ENCODE measurements at places on chromosomes 16 and 17.

- no peak for DNase-seq
Observed at GRCh38 chr17:49472527-49472926, 22.6 kb upstream of the NGFR start.

GRCh38 chr17:44137891-44138709 lies 3.6 kb upstream of the HROB start:
- DNase-seq = peak; percentile 45

- DNase-seq = no peak
Observed at GRCh38 chr17:58488428-58488890, 251 bp upstream of the HSF5 start.

GRCh38 chr16:82358606-82359221 lies 188.7 kb upstream of the MPHOSPH6 start:
- DNase-seq = no peak

GRCh38 chr16:74296104-74296431 lies 546 bp upstream of the PSMD7 start:
- DNase-seq = no peak

DNA sequence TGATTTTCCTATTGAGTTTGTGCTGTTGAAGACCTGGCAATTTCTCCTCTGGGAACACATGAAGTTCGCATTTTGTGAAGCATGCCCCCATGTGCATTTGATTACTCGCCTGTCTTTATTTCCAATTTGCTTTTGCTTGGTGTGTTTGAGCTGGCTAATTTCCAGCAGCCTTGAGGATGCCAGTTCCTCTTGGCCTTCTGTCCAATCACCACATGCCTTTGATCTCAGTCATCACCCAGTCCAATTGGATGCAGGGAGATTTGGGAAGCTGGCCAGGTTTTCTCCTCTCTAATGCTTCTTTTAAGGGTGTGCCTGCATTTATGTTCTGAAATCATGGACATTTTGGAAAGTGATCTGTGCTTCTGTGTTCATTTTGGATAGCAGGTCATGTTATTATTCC lies 3.8 kb upstream of the TMEM100 start:
- no peak for DNase-seq

DNA sequence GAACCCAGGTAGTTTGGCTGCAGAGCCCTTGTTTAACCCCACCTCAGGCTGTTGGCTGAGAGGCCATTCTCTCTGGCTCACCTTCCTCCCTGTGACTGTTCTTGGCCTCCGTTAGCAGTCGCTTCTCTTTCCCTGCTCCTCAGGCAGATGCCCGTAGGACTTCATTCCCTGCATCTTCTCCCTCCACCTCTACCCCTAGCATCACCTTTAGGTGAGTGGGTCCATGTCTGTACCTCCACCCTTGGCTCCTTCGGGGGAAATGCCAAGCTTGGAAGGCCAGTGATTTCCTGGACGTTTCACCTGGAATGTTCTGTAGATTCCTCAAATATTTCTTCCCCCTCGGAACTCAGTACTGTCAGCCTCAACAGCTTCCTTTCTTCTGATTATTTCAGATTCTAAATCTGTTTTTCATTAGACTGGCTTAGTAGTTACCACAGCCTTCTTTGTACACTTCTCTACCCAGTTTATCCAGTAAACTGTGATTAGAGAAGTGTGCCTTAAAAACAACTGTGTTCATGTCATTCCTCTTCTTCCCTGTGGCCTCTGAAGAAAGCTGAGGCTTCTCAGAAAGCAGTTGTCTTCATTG lies 227.9 kb downstream of the MSI2 start:
- no peak for DNase-seq

DNA sequence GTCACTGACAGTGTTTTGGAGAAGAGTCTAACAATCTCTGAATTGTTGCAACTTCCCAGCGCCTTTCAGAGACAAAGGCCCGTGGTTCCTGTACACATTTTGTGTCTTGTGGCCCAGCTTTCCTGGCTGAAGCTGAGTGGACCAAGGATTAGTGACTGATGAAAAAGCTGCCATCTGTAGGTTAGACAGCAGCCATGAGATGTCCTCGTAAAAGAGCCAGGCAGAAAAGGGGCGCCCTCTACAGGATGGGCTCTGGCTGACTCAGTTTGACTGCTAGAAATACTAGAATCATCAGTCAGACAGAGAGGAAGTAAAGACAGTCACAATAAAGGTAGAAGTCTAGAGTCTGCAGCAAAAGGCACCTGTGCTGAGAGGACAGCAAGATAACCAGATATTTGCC lies 26.5 kb upstream of the NF1 start:
- no peak for DNase-seq

- DNase-seq = no peak
Observed at GRCh38 chr16:49675413-49675812, 180.5 kb downstream of the ZNF423 start.

GRCh38 chr17:34930283-34930682 lies 31.0 kb downstream of the CCT6B start:
- DNase-seq = no peak

DNA sequence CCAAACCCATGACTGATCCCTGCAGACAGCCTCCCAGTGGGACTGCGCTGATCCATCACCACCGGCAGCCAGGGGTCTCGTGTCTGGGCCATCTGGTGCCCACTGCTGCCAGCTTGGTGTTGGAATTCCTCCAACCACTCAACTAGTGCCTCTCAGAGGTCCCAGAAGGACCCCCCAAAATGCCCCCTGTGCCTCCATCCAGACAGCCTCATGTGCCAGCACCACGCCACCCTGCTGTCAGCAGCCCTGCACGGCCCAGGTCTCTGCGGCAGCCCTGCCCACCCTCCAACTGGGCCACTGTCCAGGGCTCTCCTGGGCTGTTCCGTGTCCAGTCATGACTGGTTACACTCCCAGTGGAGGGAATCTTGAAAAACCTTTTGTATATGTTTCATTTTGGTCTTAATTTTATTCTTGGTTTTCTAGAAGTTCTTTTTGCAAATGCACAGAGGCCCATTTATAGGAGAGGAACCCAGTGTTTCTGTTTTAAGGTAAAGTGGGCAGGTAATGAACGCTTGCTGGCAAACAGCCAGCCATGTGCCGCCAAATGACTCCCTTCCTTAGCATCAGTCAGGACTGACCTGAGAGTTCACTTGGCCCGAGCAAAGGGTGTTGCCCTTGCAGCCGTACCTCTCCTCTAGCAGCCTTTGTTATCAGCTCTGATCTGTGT lies 34.6 kb downstream of the GRIN2C start:
- no peak for DNase-seq

DNA sequence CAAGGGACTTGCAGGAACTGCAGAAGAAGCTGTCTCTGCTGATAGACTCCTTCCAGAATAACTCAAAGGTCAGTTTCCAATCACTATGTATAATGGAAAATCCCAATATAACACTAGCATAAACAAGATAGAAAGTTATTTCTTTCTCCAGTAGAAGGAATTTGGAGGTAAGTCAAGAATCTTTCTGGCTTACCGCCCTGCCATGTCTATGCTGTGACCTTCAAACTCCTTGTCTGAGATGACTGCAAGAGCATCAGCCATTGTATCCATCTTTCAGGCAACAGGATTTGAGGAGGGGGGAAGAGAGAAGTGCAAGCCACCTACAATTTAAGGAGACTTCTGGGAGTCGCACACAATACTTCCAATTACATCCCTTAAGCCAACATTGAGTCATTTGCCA lies 2.7 kb downstream of the LDAF1 start:
- DNase-seq = no peak

DNA sequence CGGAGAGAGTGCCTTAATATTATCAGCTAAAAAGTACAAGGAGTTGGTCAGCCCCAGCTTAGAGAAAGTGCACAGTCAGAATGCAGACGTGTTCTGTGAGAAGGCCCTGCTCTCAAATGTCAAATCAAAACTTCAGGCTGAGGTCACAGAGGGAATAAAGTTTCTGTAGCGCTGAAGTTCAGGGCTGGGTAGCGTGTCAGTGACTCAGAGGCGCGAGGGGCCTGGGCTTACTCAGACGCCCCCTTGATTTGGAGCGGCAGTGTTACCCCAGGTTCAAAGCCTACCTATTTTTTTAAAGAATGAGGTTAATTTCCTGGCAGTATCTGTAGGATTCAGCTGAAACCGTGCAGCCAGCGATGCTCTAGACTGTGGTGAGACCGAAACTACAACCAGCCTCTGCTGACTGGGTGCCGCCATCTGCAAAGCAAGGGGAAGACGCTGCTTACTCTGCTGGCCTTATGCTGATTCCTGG lies 4.8 kb downstream of the CIAO3 start:
- DNase-seq = no peak
